ENCODE measurements at places on chromosomes 16 and 17.

DNA sequence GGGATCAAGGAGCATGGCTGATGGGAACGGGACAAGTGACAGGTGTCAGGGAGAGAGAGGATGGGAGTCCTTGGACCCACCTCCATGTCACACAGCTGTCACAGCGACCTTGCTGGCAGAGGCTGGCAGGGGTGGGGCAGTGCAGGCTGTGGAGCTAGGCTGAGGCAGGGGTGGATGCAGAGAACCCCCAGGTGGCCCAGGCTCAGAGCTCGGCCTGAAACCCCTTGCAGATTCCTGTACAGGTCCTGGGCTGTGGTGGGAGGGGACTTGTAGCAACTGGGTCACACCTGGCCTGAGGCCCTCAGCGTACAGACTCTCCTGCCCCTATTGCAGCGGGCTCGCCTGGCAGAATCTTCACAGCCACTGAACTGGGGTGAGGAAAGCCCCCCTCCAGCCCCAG lies 174.1 kb downstream of the NTN1 start:
- no peak for DNase-seq

DNA sequence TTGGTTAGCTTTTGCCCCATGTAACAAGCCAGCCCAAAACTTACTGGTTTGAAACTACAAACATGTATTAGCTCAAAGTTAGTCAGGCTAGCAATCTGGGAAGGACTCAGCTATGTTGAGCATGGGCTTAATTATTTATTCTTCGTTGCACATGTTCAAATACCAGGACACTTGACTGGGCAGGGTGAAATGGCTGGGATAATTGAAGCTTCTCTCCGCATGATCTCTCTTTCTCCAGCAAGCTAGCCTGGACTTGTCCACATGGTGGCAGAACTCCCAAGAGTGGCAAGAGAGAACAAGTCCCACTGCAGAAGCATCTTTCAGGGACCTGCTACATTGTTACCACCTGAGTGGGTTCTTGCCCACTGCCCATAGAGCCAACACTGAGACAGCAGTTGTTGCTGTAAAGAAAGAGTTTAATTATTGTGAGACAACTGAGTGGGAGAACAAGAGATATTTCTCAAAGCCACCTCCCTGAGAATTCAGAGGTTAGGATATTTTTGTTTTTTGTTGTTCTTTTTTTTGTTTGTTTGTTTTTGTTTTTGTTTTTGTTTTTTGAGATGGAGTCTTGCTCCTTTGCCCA lies 16.8 kb upstream of the ATF7IP2 start:
- no peak for DNase-seq

DNA sequence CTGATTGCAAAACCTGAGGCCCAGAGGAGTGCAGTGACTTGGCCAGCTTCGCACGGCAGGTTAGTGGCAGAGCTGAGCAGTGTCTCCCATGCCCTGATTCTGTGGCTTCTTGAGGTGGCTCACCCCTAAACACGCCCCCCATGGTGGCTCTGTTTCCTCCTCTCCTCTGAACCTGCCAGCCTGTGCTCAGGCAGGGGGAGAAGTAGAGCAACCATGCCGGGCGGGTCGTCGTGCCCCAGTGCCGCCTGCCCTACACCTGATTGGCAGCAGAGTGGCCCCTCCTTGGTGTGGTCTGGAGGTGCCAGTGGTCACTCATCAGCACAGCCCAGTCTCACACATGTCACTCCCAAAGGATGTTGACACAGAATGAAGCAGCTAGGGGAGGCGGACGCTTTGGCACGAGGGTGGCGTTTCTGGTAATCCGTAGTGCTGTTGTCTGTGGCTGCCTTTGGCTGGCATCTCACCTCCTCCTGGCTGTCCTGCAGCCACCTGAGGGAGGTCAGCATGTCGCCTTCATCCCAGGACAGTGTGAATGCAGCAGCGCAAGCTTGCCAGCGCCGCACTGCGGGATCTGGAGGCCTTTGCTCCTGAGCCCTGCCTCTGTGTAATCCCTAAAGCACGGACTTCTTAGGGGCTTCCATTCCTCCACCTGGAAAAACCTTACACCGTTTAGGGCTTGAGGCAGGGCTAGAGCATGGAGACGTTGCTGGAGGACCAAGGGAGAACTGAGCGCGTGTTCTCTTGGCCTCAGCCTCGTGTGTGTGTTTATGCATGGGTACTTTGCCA lies 294.7 kb downstream of the SEC14L1 start:
- DNase-seq, result no peak

DNA sequence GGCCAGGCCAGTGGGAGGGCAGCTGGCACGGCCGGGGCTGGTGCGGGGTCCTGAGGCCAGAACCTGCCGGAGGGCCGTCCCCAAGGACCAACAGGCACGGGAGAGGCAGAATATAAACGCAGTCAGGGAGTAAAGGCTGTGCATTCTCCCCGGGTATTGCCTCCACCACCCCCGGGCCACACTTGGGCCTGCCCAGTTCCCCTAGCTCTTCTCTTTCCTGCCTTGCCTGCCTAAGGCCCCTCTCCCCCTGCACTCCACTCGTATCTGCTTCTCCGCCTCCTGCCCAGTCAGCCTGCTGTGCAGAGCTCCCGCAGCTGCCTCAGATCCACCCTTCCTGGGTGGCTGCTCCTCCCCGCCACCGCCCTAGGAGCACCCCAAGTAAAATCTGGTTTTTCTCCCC lies 5.0 kb upstream of the RPH3AL start:
- no peak for DNase-seq

- DNase-seq, result no peak
These were observed 840 bp upstream of the CDH5 start for GRCh38 chr16:66365651-66366050.

DNA sequence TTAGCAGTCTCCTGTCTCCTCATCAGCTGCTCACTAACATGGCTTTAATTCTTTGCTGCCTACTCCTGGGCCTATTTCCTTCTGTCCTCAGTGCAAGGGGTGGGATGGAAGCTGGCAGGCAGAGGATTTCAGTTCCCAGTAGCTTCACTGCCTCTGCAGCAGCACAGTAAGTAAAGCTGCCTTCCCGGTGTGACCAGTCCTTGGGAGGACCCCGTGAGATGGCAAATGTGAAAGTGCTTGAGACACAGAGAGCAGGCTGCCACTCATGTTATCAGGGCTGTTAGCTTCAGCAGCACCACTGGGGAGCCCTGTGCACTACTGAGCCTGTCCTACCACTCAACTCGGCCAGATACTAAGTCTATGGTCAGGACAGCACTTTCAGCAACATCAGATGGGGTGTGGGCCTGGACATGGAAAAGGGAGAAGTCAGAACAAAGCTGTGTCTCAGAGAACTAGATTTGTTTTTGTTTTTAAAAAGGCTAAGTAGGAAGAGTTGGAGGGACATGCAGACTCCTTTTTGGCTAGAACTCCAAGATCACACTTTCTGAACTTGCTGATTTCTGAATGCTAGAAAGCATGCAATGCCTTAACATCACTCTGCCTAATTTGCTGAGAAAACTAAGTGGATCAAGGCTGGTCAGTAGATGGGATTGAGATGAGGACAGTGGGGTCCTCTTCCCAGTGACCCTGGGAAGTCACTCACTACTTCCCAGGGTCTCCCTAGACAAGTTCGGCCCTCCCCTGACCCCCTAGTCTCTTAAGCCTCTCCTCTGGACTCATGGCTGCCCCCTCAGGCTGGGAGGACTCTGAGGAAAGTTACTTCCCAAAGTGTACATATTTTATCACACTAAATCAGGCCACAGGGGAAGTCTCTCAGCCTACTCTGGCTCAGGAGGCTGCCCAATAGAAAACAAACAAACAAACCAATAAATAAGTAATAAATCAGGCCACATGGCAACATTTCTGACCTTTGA lies 1.1 kb downstream of the ACSF2 start:
- DNase-seq, result no peak
